Activated T-helper 2 cell treated with anti-CD3 and anti-CD28 coated beads, Interferon-gamma antibody, Interleukin-2, Interleukin-4, amounts not matched to agents 10 μg/mL and 5 μg/mL and 100 μg/mL, durations not matched to agents 14 hours and 24 hours and 36 hours (primary cell): ENCODE measurements at places on chromosomes 2 and 18. TPM values are rescaled to one million over a fixed set of nuclear protein-coding genes. Genes with fewer than 3 reads are reported as not detected.

DNA sequence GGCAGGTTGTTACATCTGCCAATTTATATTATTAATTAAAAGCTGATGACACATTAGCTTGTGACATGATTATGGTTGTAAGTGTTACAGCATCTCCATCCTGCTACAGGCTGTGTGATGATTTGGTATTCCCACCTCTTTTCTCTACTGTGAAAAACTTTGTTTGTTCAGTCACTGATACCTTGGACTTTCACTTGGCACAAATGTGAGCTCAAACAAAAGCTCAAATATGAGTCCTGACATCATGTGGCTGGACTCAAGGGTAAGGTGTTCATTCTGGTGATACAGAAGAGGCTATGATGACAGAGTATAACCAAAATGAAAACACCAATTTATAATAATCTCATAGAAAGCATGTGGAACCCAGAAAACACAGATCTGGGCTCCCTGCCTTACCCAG lies 11.4 kb upstream of the IL36A start:
- H3K27ac ChIP-seq: no peak overlapping the region
- H3K4me1 ChIP-seq: peaks cover 31% of the 10 kb centered on the region
- peaks cover 35% of the 10 kb centered on the region for H3K36me3 ChIP-seq
- no peak for DNase-seq

Gene CNOT9
- 127 and 135 TPM in 2 replicates for total RNA-seq

- peaks cover 46% of the 10 kb centered on the region for H3K36me3 ChIP-seq
- no peak for DNase-seq
- H3K4me3 ChIP-seq: no peak overlapping the region
- peaks cover 32% of the 10 kb centered on the region for H3K4me1 ChIP-seq
- H3K27ac ChIP-seq: no peak overlapping the region
- H3K27me3 ChIP-seq: no peaks in the 10 kb centered on the region
Measured at GRCh38 chr18:51049137-51049536, 19.1 kb downstream of the SMAD4 start.

Gene PMAIP1
- total RNA-seq: 41.8 and 42.0 TPM in 2 replicates

DNA sequence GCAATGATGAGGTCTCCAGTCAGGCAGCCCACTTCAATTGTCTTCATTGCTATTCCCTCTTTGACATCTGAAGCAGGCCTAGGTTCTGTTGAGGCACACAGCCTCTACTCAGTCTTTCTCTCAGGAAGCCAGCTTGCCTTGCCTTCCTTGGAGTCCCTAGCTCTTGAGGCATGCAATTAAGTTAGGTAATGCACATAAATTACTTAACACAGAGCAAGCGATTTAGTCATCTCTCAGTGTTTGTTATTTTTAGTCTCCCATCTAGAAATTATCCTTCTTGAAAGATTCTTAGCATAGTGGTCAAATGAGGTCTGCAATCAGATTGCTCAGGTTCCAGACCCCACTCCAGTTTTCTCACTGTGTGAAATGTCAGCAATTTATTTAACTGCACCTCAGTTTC lies 32.0 kb downstream of the SULT1C4 start:
- no peaks in the 10 kb centered on the region for H3K36me3 ChIP-seq
- peaks cover 7% of the 10 kb centered on the region for H3K27me3 ChIP-seq
- H3K4me1 ChIP-seq: no peaks in the 10 kb centered on the region
- DNase-seq: no peak
